ENCODE measurements at places on chromosomes 11 and 22.

GRCh38 chr11:64056213-64056785 lies 20.6 kb downstream of the FLRT1 start:
- DNase-seq: no peak

DNA sequence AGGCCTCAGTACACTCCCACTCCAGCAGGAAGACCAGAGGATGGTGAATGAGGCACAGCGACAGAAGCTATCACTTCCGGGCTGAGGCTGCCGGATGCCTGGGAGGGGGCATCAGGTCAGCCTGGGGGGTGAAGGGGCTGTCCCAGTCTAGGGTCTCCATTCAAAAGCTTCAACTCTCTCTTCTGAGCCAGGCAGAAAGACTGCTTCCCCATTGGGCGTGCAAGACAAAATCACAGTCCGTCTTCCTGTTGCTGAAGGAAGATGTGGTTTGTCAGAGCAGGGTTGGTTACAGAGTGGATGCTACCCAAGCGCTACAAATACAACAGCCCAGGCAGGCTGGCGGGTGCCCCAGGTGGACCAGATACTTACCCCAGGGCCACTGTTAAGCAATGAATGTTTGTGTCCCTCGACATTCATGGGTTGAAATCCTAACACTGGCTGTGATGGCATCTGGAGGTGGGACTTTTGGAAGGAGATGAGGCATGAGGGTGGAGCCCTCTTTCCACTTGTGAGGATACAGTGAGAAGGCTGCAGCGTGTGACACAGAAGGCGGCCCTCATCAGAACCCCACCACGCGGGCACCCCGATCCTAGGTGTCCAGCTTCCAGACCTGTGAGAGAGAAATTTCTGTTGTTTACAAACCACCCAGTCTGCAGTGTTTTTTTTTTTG lies 12.0 kb downstream of the UPK3A start:
- peak; percentile 23 for DNase-seq

GRCh38 chr11:76910620-76911414 lies 50.1 kb downstream of the ACER3 start:
- no peak for DNase-seq

DNA sequence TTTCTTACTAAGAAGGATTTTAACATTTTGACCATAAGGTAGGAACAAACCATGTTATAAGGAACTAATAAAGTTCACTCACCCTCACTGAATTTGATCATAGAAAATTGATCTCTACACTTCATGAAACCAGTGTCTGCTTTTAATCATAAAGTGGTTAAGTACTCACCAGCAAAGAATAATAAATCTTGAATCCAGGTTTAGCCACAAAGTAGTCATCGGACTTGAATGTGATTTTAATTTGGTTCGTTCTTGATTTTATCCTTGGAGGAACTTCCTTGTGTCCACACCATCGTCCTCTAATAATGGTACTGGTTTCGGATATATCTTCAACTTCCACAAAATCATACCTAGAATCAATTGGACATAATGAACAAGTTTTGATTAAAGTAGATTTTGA lies 40.5 kb upstream of the DDI1 start:
- DNase-seq: no peak

DNA sequence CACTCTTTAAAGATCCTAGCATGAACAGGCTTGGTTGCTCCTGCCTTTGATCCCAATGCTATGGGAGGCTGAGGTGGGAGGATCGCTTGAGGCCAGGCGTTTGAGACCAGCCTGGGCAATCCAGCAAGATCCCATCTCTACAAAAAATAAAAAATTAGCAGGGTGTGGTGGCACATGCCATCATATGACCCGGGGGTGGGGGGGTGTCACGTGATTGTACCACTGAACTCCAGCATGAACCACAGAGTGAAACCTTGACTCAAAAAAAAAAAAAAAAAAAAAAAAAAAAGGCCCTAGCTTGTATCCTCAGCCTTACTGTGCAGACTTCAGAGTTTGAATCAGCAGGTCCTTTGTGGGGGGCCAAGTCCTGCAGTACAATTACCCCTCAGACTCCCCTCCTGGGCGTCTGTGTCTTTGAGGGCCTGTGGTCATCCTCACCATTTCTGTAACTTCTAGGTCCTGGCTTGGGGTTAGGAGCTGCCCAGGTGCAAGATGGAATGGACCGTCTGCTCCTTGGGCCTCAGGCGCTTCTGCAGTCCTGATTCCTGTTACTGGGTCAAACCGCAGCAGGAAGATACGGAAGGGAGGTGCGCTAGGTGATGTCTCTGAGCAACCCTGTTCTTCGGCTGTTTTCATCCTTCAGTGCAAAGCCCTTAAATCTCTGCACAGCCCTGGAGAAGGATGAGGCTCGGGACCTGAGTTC lies 208.1 kb downstream of the CTTN start:
- no peak for DNase-seq

DNA sequence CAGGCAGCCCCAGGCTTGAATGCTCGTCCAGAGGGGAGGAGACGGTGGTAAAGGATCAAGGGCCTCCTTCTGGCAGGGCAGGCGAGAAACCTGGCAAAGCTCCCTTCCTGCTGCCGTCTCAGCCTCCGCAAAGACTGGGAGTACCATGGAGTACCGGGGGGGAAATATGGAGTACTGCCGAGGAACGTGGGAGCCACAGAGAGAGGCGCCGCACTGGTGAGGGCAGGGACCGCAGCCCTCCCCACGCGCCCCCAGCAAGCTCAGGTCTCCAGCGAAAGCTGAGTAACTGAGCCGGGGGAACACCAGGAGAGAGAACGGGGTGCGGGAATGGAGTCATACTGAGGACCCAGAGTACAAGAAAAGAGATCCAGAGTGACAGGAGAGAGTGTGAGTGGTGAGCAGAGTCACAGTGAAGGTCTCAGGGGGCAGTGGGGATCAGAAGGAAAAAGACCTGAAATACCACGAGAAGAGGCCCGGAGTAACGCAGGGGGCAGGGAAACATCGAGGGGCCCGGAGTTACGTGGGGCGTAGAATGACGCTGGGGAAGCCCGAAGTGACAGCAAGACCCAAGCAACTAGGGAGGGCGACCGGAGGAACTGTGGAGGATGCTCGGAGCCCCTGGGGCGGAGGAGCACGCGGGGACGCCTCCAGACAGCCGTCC lies 740 bp downstream of the EML3 start:
- peak; percentile 64 for DNase-seq

GRCh38 chr11:8768625-8769333 lies 86.2 kb downstream of the RPL27A start:
- no peak for DNase-seq

GRCh38 chr11:126190792-126191191 lies 20.7 kb downstream of the RPUSD4 start:
- no peak for DNase-seq

GRCh38 chr11:119318240-119319135 lies 1.6 kb upstream of the MCAM start:
- peak; percentile 50 for DNase-seq

- DNase-seq: no peak
Observed at GRCh38 chr11:43130616-43131015, 181.2 kb upstream of the API5 start.

DNA sequence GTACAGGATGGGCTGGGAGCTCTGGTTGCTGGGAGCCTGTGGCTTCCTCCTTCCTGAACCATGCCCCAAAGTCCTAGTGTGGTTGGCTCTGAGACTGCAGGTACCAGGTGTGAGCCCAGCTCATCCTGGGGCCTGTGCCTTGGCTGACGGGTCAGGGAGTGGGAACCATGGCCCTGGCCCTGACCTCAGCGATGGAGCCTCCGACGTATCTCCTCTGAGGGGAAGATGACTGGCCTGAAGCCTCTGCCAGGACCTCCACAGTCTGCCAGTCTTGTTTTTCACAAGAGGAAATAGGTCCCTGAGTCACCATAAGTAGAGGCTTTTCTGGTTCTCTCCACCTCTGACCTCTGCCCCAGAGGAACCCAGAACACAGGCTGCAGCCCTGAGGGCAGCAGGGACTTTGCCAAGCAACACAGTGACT lies 3.4 kb downstream of the RCE1 start:
- no peak for DNase-seq

DNA sequence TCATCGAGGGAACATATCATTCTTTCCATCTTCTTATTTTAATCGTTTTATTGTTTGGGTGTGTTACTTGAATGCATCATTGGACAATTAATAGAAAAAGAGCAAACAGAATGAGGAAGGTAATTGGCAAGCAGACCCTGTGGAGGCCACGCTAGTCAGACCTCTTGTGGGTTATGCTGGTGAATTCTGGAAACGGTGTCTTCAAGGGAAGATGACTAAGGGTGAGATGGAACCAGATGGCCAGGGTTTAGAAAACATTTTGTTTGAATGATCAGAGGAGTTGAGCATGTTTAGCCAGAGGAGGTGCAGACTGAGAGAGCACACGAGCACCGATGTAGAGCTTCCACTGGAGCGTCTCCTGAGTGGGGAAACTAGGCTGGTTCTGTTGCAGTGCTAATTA lies 8.5 kb downstream of the ST14 start:
- DNase-seq: no peak

DNA sequence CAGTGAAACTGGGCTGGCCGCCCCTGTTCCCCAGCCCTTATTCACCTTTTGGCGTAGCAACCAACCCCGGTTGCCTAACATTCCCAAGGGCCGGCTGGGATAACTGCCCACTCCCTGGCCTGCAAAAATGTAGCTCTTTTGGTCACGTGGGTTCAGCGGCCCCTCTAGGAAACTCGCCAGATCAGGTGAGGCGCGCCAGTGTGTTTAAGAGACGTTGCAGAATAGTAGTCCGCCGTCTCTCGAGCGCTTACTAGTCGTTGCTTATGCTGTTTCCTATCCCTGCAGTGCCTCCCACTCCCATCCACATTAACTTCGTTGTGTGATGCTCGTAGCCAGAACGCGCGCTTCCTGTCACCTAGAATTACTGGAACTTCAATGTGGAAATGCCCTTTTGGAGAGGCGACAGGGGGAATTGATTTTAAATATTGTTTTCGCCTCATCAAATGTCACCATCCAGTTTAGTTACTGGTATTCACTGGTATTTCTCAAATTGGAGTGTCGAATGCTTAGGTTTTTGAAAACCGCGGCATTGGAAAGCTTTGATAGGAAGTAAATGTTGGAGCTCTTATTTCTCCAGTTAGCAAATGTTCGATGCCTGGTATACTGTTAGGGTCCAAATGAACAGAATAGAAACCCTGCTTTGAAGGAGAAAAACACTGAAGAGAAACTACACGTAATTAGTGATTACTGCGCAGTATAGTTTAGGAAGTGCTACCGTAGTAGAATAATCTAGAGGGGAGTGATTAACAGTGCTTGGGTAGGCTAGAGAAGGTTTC lies 823 bp downstream of the CEP57 start:
- DNase-seq: peak; percentile 51

DNA sequence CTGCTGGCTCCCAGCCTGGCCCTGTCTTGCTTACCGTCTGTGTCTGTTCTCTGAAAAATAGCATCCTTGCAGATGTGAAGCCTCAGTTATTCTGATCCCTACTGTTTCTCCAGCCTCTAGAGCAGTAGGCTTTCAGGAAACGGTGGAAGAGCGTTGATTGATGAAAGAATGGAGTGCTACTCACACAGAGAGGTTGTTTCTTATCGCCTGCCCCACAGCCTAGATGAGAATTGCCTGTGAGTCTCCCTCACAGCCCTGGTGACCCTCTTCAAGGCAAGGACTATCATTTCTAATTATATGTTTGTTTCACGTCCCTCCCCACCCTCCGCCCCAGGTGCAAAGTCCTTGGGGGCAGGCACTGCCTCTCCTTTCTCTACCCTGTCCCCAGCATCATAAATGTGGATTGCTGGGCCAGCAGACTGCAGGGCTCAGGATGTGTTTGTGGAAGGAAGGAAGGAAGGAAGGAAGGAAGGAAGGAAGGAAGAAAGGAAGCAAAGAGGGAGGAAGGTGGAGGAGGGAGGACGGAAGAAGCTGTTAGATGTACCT lies 575.3 kb upstream of the B3GAT1 start:
- no peak for DNase-seq

- DNase-seq: no peak
Observed at GRCh38 chr22:46845296-46846149, 83.1 kb downstream of the TBC1D22A start.

GRCh38 chr22:25545672-25546071 lies 18.8 kb upstream of the GRK3 start:
- DNase-seq: no peak

DNA sequence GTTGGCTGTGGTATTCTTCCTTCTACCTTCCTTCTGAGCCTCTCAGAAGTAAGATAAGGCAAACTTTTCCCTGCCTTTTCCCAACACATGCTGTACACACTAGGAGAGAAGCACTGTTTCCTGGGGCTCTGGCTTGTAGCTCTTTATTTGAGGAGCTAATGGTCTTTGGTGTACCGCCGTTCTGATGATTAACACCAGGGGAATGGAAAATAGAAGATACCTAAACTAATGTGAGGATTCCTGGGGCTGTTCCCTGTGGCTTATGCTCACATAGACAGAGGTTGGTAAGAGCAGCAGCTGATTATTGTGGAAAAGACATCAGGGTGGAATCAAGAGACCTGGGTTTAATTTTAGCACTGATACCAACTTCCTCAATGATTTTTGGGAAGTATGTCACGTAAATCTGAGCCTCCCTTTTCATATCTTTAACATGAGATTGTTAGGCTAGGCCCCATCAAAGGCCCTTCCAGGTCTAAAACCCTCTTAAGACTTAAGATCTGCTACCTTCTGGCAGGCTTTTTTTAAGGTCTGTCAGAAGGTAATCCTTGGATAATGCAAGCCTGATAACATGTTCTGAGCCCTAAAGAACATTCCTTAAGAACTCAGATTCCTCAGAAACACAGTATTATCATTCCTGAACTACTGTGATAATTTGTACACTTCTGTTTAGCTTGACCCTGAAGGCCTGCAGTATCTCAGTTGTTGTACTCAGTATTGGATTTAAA lies 24.8 kb upstream of the RCE1 start:
- DNase-seq: no peak

- no peak for DNase-seq
Observed at GRCh38 chr11:73410627-73411026, 34.4 kb downstream of the RELT start.

- DNase-seq: no peak
Observed at GRCh38 chr11:64917663-64917995, 620 bp upstream of the ATG2A start.

- DNase-seq: no peak
Observed at GRCh38 chr11:89521294-89521693, 30.1 kb upstream of the NOX4 start.

DNA sequence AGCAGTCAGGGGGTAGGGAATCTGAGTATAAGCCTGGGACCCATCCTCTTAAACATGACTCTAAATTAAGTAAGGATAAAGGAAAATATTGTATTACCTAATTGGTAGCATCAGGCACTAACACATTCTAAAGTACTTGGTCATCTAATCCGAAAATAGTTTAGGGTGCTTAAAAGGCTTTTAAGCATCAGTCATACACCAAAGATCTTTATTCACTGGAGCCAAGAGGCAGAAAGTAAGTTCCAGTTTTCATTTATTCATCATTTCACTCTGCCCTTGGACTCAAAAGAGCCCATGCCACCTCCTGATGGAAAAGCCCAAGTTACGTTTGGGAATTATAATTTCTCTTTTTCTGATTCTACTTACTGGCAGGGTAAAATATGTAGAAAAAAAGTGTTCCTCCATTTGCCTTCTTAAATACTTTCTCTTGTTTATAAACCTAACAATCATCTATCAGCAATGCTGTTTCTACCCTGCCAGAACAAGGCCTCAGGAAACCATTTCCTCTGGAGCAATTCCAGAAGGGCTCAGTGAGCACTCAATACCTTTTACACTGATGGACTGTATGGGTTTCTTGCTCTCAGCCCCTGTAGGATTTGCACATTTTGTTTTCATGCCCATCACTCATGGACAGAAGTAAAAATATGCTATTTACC lies 120.1 kb upstream of the SLC5A12 start:
- no peak for DNase-seq
